ENCODE measurements at places on chromosomes 1 and 21. TPM values are rescaled to one million over a fixed set of nuclear protein-coding genes. Genes with fewer than 3 reads are reported as not detected.

- peaks cover 16% of the 10 kb centered on the region for H3K27me3 ChIP-seq
- no peak overlapping the region for H3K27ac ChIP-seq
- H3K4me3 ChIP-seq, result no peak overlapping the region
- H3K4me1 ChIP-seq, result no peaks in the 10 kb centered on the region
- H3K36me3 ChIP-seq, result no peaks in the 10 kb centered on the region
These were observed 13.6 kb downstream of the GRIK3 start for GRCh38 chr1:37020653-37021277.

DNA sequence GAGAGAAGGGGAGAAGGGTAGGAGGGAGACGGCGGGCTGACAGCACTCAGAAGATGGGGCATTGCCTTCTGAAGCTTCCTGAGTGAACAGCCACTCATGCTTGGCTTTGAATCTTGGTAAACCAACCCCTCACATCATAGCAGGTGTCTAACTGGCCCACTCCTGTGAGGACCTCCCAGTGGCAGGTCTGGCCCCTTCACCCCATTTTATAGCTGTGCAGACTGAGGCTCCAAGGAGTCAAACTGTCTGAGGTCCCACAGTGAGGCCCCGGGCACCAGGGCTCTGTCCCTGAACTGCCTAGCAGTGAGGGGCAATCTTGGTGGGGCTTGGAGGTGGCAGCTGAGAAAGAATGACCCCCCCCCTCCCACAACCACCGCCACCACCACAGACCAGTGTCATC lies 41.0 kb downstream of the SDC3 start:
- H3K4me3 ChIP-seq, result no peak overlapping the region
- H3K27me3 ChIP-seq, result no peaks in the 10 kb centered on the region
- no peaks in the 10 kb centered on the region for H3K36me3 ChIP-seq
- DNase-seq, result no peak
- no peak overlapping the region for H3K27ac ChIP-seq

- no peaks in the 10 kb centered on the region for H3K36me3 ChIP-seq
- no peak for DNase-seq
- H3K27me3 ChIP-seq, result no peaks in the 10 kb centered on the region
- H3K4me3 ChIP-seq, result no peak overlapping the region
- H3K27ac ChIP-seq, result no peak overlapping the region
These were observed 308.8 kb downstream of the HHIPL2 start for GRCh38 chr1:222239130-222239529.

DNA sequence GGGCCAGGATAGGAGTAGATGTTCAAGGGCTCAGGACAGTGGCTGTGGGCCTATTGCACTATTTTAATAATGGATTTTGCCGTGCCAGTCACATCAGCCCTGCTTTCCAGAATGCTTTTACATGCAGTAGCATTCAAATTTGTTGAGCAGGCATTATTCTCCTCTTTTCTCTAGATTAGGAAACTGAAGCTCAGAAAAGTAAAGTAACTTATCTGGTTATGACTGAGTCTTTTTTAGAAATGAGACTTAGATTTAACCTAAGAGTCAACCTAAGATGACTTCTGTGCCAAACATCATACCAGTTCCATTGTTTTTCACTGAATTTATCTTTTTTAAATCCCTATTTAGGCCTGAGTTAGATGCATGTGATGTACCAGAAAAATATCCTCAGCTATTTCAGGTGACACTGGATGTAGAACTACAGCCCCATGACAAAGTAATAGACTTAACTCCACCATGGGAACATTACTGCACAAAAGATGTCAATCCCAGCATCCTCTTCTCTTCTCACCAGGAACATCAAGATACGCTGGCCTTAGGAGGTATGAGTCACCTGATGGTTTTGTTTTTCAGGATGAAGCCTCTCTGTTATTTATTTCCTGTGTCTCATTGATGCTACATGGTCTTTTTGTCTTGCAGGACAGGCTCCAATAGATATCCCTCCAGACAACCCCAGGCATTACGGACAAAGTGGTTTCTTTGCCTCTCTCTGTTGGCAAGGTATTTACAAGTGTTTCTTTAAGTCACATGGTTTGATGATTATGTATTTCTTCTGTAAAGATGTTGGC lies 31.4 kb upstream of the LEPR start:
- H3K36me3 ChIP-seq, result no peaks in the 10 kb centered on the region
- no peaks in the 10 kb centered on the region for H3K27me3 ChIP-seq
- peaks cover 13% of the 10 kb centered on the region for H3K4me1 ChIP-seq
- H3K4me3 ChIP-seq, result no peak overlapping the region

- H3K36me3 ChIP-seq, result peaks cover 23% of the 10 kb centered on the region
- no peak for DNase-seq
- peaks cover 42% of the 10 kb centered on the region for H3K4me1 ChIP-seq
- no peak overlapping the region for H3K4me3 ChIP-seq
- peak overlapping the region; percentile 48 for H3K27ac ChIP-seq
- no peaks in the 10 kb centered on the region for H3K27me3 ChIP-seq
These were observed 4.4 kb downstream of the B4GALT3 start for GRCh38 chr1:161172776-161173376.

GRCh38 chr21:41641821-41642701 lies 124.8 kb downstream of the RIPK4 start:
- peaks cover 28% of the 10 kb centered on the region for H3K27me3 ChIP-seq
- no peaks in the 10 kb centered on the region for H3K4me1 ChIP-seq
- H3K36me3 ChIP-seq, result no peaks in the 10 kb centered on the region
- H3K27ac ChIP-seq, result no peak overlapping the region

DNA sequence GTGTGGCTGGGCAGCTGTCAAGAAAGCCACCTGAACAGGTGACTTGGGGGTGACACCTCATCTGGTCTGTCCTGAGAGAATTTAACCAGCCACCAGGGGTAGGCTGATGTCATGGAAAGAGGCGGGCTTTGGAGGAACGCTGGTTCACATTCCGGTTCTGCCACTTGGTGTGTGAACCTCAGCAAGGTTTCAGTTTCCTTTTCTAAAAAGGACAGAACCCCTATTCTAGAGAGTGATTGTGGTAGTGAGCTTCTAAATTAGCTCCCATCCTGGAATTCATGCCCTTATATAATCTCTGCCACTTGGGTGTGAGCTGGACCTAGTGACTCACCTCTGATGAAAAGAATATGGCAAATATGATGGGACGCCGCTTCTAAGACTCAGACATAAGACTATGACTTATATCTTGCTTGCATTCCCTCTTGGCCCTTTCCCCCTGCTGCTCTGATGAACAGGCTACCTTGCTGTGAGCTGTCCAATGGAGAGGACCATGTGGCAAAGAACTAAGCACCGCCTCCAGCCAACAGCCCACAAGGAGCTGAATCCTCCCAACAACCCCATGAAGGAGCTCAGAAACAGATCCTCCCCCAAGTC lies 332.1 kb downstream of the RRAGC start:
- peak; percentile 86 for DNase-seq
- no peak overlapping the region for H3K4me3 ChIP-seq
- peaks cover 21% of the 10 kb centered on the region for H3K4me1 ChIP-seq
- H3K36me3 ChIP-seq, result no peaks in the 10 kb centered on the region
- peak overlapping the region; percentile 43 for H3K27ac ChIP-seq
- H3K27me3 ChIP-seq, result peaks cover 2% of the 10 kb centered on the region

GRCh38 chr1:101079341-101079740 lies 53.8 kb upstream of the DPH5 start:
- no peaks in the 10 kb centered on the region for H3K27me3 ChIP-seq
- H3K36me3 ChIP-seq, result peaks cover 33% of the 10 kb centered on the region
- no peak overlapping the region for H3K4me3 ChIP-seq
- H3K4me1 ChIP-seq, result peaks cover 26% of the 10 kb centered on the region

- no peaks in the 10 kb centered on the region for H3K27me3 ChIP-seq
- H3K4me3 ChIP-seq, result no peak overlapping the region
- no peaks in the 10 kb centered on the region for H3K4me1 ChIP-seq
These were observed 23.4 kb upstream of the TENT5C start for GRCh38 chr1:117582451-117582850.

DNA sequence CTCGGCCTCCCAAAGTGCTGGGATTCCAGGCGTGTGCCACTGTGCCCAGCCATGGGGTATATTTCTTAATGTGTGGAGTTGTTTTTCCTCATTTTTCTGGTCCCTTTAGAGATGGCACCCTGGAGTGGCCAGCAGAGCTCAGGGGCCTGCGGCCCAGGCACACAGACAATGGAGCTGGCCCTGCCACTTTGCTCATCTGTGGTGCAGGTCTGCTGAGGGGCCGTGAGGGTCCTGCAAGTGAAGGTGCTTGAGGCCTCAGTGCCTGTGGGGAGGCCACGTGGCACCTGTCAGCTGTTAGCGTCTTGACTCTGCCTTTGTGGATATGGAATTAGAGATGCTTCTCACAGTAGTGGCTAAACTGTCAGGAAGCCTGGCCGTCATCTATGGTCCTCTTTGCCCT lies 7.5 kb downstream of the COL18A1 start:
- no peaks in the 10 kb centered on the region for H3K4me1 ChIP-seq
- no peak overlapping the region for H3K27ac ChIP-seq
- no peak for DNase-seq
- H3K4me3 ChIP-seq, result no peak overlapping the region
- no peaks in the 10 kb centered on the region for H3K36me3 ChIP-seq
- peaks cover 5% of the 10 kb centered on the region for H3K27me3 ChIP-seq

DNA sequence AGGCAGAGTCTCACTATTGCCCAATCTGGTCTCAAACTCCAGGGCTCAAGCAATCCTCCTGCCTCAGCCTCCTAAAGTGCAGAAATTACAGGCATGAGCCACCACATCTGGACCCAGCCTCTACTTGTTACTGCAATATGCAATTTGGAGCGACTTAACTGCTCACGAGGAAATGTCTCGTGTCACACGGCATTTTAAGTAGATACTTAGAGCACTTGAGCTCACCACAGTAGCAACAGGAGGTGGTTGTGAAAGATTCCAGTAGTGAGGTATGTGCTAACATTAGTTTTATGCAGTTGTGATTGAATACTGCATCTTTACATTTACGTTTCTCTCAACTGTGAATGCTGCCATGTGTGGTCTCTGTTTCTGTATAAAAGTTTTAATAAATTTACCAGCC lies 5.8 kb upstream of the NDUFV3 start:
- H3K4me1 ChIP-seq, result peaks cover 2% of the 10 kb centered on the region
- H3K27me3 ChIP-seq, result no peaks in the 10 kb centered on the region
- no peak overlapping the region for H3K27ac ChIP-seq
- no peak overlapping the region for H3K4me3 ChIP-seq
- H3K36me3 ChIP-seq, result no peaks in the 10 kb centered on the region

DNA sequence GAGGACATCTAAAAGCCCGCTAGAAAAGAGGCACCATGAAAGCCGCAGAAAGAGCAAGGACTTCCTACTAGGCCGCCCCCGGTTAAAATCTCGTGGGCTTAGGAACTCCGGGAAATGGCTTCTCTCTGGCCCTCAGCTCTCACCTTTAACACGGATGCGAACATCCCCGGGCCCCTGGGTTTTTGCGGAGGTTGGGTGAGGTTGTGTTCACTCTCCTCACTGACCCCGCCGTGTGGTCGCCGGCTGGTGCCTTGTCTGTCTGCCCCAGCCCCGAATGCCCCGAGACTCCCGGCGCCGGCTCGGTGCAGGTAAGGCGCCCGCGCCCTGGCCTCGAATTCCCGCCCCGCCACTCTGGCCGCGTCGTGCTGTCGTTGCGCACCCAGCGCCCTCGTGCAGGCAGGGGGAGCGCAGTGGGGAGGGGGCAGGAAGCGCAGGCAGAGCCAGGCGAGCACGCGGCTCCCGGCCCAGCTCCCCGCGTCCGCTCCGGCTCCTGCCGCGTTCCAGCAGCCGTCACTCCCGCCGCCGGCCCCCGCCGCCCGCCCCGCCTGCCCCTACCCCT lies at the start of gene SHISAL2A:
SHISAL2A (plus strand) TSS at position 437 of the 559 bp plus-strand sequence. CDS start 326 bp downstream, outside the sequence.
- H3K27ac ChIP-seq, result peak within 1 kb of the TSS; percentile 86
- peaks cover 1% of the 10 kb centered on the region for H3K36me3 ChIP-seq
- H3K4me1 ChIP-seq, result peaks cover 56% of the 10 kb centered on the region
- peak within 1 kb of the TSS; percentile 83 for H3K4me3 ChIP-seq
- no peaks in the 10 kb centered on the region for H3K27me3 ChIP-seq

Gene RUNX3
- 72.3 TPM for total RNA-seq

Gene SPRR2E
- not detected for total RNA-seq
